ENCODE measurements at places on chromosomes 11 and 22.

- no peak for DNase-seq
Measured at GRCh38 chr11:45643598-45644260, 21.7 kb downstream of the CHST1 start.

GRCh38 chr11:77064648-77065217, 2.0 kb upstream of the CAPN5 start:
- DNase-seq = no peak

GRCh38 chr11:59053387-59053786, 32.7 kb upstream of the GLYATL1B start:
- no peak for DNase-seq

DNA sequence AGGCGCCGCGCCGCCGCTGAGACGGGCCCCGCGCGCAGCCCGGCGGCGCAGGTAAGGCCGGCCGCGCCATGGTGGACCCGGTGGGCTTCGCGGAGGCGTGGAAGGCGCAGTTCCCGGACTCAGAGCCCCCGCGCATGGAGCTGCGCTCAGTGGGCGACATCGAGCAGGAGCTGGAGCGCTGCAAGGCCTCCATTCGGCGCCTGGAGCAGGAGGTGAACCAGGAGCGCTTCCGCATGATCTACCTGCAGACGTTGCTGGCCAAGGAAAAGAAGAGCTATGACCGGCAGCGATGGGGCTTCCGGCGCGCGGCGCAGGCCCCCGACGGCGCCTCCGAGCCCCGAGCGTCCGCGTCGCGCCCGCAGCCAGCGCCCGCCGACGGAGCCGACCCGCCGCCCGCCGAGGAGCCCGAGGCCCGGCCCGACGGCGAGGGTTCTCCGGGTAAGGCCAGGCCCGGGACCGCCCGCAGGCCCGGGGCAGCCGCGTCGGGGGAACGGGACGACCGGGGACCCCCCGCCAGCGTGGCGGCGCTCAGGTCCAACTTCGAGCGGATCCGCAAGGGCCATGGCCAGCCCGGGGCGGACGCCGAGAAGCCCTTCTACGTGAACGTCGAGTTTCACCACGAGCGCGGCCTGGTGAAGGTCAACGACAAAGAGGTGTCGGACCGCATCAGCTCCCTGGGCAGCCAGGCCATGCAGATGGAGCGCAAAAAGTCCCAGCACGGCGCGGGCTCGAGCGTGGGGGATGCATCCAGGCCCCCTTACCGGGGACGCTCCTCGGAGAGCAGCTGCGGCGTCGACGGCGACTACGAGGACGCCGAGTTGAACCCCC, 798 bp downstream of the BCR start:
- no peak for DNase-seq

GRCh38 chr22:50072167-50072555, 13.1 kb downstream of the MLC1 start:
- DNase-seq = no peak

DNA sequence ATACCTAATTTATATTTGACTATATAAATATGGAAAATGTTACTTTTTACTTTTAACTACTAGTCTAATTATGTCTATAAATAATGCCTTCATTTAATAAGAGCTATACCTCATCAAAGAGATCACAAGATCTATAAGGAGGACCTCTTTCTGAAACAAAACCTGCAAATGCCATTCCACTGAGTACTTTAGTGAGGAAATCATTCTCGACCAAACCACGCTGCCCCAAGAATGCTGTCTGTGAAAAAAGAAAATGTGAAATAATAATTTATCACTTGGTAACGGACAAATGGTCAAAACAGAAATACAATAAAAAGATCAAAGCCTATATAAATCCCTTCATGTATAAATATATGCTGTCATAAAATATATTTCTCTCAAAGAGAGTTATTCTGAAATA, 301.7 kb downstream of the SBF2 start:
- DNase-seq = no peak

DNA sequence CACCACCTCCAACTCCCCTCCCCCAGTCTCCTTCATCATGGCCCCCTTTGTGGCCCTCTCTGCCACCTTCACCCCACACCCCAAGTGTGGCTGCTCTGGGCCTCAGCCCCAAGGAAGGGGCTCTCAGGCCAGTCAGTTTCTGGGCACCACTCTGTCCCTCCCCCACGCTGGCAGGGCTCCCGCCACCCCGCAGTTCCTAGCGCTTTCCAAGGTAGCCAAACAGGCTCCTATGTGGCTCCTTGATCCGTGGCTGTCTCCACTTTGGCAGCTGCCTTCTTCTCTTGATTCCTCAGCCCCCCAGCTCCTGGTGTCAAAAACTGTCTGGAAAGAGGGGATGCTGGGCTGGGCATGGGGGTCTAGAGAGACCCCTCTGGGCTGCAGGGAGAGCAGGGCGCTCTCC, 10.4 kb upstream of the CACNA1I start:
- DNase-seq = no peak

- DNase-seq = no peak
Measured at GRCh38 chr11:78741741-78742140, 167.1 kb upstream of the NARS2 start.
